ENCODE measurements at places on chromosomes 1 and 21. TPM values are rescaled to one million over a fixed set of nuclear protein-coding genes. Genes with fewer than 3 reads are reported as not detected.
A peak's percentile ranks its signal among the peaks of the same experiment; 100 is the strongest.

DNA sequence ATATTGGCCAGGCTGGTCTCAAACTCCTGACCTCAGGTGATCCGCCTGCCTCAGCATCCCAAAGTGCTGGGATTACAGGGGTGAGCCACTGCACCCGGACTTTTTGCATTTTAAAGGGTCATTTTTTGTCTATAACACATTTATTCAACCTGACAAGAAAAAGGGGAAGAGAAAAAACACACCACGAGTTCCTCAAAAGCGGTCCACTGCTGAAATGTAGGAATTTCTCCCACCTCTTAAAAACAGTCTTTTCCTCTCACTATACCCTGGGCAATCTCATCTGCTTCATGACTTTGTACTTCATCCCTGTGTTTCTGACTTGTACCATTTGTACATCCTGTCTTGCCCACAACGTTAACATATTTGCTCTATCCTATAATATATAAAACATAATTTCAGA is 413.3 kb upstream of the PTBP2 start:
- H3K4me1 ChIP-seq, result no peaks in the 10 kb centered on the region
- H3K27me3 ChIP-seq, result no peaks in the 10 kb centered on the region
- H3K36me3 ChIP-seq, result no peaks in the 10 kb centered on the region
- no peak overlapping the region for H3K27ac ChIP-seq

TMEM82 gene
- not detected for total RNA-seq

GRCh38 chr1:241715956-241716355 is 63.9 kb downstream of the WDR64 start:
- DNase-seq, result no peak
- no peak overlapping the region for H3K4me3 ChIP-seq
- H3K36me3 ChIP-seq, result peaks cover 1% of the 10 kb centered on the region
- no peak overlapping the region for H3K27ac ChIP-seq
- H3K4me1 ChIP-seq, result peaks cover 8% of the 10 kb centered on the region

DNA sequence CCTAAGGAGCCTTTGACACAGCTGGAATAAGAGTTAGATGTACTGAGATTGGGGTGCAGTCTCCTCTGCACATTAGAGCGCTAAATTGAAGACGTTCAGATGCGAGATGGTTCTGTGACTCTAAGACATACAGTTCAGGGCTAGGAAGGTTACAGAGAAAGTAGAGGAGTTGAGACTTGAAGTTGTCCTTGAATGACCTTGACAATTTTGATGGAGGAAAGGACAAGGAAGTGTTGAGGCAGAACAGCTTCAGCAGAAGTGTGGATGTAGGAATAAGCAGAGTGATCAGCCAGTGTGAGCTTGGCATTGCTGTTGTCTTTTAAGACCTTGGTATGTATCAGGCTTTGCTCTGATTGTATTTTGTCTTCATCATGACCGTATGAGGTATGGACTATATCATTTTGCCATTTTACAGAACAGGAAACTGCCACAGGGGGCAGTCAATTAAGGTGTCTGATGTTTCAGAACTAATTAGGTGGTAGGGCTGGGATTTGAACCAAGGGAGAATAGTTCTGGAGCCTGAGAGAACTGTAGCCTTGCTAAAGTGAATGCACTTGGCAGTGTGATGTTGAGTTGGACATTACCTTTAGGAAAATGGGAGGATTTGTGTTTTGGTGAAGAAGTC is 9.2 kb downstream of the TTF2 start:
- H3K4me3 ChIP-seq, result no peak overlapping the region
- H3K27me3 ChIP-seq, result no peaks in the 10 kb centered on the region
- H3K27ac ChIP-seq, result peak overlapping the region; percentile 17
- H3K36me3 ChIP-seq, result peaks cover 24% of the 10 kb centered on the region
- H3K4me1 ChIP-seq, result peaks cover 19% of the 10 kb centered on the region

TNFRSF18 gene
- 15.0 TPM for total RNA-seq

DNA sequence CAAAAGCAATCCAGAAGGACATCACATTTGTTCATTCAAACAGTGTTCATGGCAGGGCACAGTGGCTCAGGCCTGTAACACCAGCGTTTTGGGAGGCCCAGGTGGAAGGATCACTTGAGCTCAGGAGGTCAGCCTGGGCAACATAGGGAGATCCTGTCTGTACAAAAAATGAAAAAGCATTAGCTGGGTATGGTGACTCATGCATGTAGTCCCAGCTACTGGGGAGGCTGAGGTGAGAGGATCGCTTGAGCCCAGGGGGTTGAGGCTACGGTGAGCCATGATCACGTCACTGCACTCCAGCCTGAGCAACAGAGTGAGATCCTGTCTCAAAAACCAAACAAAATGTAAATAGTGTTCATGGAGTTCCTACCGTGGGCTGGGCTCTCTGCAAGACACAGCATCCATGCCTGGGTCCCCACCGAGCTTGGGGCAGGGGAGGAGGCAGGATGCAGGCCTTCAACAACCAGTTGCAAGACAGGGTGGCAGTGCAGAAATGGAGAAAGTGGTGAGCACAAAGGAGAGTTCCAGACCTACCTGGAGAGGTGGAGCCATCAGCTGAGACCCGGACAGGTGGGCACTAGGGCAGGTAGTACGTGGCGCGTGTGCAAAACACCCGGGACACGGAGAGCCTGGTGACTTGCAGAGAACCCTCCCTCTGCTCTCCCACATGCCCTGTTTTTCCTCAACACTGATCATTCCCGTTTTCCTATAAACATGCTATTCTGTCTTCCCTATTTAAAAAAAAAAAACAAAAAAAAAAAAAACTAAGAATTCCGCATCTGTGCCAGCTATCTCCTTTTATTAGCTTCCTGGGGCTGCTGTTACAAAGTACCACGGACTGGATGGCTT is 138.9 kb downstream of the TOMM20 start:
- H3K27me3 ChIP-seq, result no peaks in the 10 kb centered on the region
- no peak overlapping the region for H3K4me3 ChIP-seq
- peaks cover 4% of the 10 kb centered on the region for H3K36me3 ChIP-seq
- no peak for DNase-seq
- peaks cover 32% of the 10 kb centered on the region for H3K4me1 ChIP-seq

- peaks cover 41% of the 10 kb centered on the region for H3K36me3 ChIP-seq
- H3K27ac ChIP-seq, result no peak overlapping the region
- no peak overlapping the region for H3K4me3 ChIP-seq
These were observed 15.1 kb downstream of the USP25 start for GRCh38 chr21:15744926-15745325.

GRCh38 chr1:41731516-41732030 is 187.1 kb downstream of the HIVEP3 start:
- H3K4me1 ChIP-seq, result peaks cover 26% of the 10 kb centered on the region
- H3K27ac ChIP-seq, result no peak overlapping the region
- peaks cover 4% of the 10 kb centered on the region for H3K27me3 ChIP-seq
- H3K36me3 ChIP-seq, result no peaks in the 10 kb centered on the region

- no peak overlapping the region for H3K27ac ChIP-seq
- peaks cover 28% of the 10 kb centered on the region for H3K27me3 ChIP-seq
- H3K36me3 ChIP-seq, result no peaks in the 10 kb centered on the region
- no peak for DNase-seq
- H3K4me1 ChIP-seq, result no peaks in the 10 kb centered on the region
- H3K4me3 ChIP-seq, result no peak overlapping the region
These were observed 33.7 kb upstream of the KIRREL1 start for GRCh38 chr1:157959750-157960149.

- H3K36me3 ChIP-seq, result no peaks in the 10 kb centered on the region
- H3K4me3 ChIP-seq, result no peak overlapping the region
- DNase-seq, result no peak
- H3K4me1 ChIP-seq, result peaks cover 2% of the 10 kb centered on the region
These were observed 80.4 kb upstream of the SPATA6 start for GRCh38 chr1:48552420-48552819.

- DNase-seq, result no peak
- peaks cover 28% of the 10 kb centered on the region for H3K27me3 ChIP-seq
- H3K27ac ChIP-seq, result no peak overlapping the region
- no peaks in the 10 kb centered on the region for H3K4me1 ChIP-seq
- H3K4me3 ChIP-seq, result no peak overlapping the region
These were observed 7.7 kb downstream of the GNG12 start for GRCh38 chr1:67825591-67825990.

- peak overlapping the region; percentile 75 for H3K27ac ChIP-seq
- H3K4me1 ChIP-seq, result peaks cover 46% of the 10 kb centered on the region
- peak overlapping the region; percentile 50 for H3K4me3 ChIP-seq
- no peak for DNase-seq
- no peaks in the 10 kb centered on the region for H3K27me3 ChIP-seq
- peaks cover 23% of the 10 kb centered on the region for H3K36me3 ChIP-seq
These were observed 44.1 kb downstream of the GPR3 start for GRCh38 chr1:27436204-27437159.

DNA sequence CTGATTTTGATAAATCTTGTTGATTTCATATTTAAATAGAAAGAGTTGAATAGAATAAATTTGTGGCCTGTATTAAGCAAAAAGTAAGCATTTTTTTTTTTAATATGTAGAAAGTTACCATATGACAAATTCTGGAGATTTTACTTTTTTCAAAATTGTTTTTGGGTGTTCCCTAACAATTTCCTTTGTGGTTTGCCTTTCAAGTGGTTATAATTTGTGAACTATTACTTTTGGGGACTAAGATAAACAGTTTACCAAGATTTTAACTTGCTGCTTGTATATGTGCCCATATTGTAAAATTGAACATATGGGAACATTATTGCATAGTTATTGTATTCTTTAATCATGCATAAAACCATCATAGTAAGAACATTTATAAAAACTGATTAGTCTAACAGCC is 34.6 kb downstream of the SLC30A7 start:
- H3K4me1 ChIP-seq, result peaks cover 28% of the 10 kb centered on the region
- H3K36me3 ChIP-seq, result peaks cover 45% of the 10 kb centered on the region
- DNase-seq, result no peak
- no peak overlapping the region for H3K27ac ChIP-seq

AHDC1 gene
- total RNA-seq, result 22.2 TPM

- peak; percentile 30 for DNase-seq
- peaks cover 32% of the 10 kb centered on the region for H3K27me3 ChIP-seq
- H3K4me3 ChIP-seq, result no peak overlapping the region
- H3K27ac ChIP-seq, result no peak overlapping the region
- no peaks in the 10 kb centered on the region for H3K36me3 ChIP-seq
These were observed 10.9 kb upstream of the SAMD11 start for GRCh38 chr1:912740-913301.

GRCh38 chr1:81463936-81464837 is 336.5 kb upstream of the ADGRL2 start:
- no peak overlapping the region for H3K27ac ChIP-seq
- no peaks in the 10 kb centered on the region for H3K4me1 ChIP-seq

DNA sequence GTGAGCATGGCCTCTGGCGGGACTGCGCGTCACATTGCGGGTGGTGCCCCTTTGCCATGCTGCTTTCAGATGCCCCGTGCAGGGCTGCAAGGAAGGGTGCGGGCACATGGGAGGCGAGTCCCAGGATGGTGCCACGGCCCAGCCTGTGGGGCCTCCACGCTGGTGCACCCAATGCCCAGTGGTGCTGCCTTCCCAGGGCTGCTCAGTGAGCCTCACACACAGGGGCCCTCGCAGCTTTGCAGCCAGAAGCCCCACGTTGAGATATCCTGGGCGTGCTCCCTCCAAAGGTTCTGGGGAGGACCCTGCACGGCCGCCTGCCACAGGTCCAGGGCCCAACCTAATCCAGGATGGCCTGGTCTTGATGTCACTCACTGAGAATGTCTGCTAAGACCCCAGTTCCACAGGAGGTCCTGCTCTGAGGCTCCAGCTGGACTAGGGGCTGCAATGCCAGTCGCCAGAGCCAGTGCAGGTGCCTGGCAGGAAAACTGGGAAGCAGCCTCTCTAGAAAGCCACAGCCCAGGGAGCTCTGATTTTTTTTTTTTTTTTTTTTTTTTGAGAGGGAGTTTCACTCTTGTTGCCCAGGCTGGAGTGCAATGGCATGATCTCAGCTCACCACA is 34.1 kb upstream of the PRSS38 start:
- peaks cover 8% of the 10 kb centered on the region for H3K27me3 ChIP-seq
- H3K36me3 ChIP-seq, result peaks cover 11% of the 10 kb centered on the region
- DNase-seq, result no peak
- H3K4me3 ChIP-seq, result no peak overlapping the region

CADM3 gene
- total RNA-seq, result not detected

GRCh38 chr1:194067772-194068171 is 881.4 kb upstream of the B3GALT2 start:
- H3K36me3 ChIP-seq, result no peaks in the 10 kb centered on the region
- no peaks in the 10 kb centered on the region for H3K27me3 ChIP-seq
- no peak for DNase-seq
- H3K27ac ChIP-seq, result no peak overlapping the region

DNA sequence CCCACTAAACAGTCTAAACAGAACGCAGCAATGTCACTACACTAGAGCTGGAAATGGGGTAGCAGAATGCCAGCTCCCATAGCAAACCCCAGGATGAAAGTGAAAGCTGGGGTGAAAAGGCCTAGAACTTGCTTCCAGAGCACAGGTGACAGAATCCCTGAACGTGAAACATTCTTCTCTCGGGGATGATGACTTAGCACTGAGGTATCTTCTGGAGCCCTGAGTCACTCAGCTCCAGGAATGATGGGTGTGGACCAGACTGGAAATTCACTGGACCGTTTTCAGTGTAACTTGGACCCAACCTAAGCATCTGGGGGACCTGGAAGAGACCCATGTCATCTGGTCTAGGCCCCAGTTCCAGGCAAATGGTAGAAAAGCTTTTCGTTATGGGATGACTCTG is 108.9 kb downstream of the CDC7 start:
- H3K27ac ChIP-seq, result no peak overlapping the region
- H3K27me3 ChIP-seq, result peaks cover 2% of the 10 kb centered on the region
- no peaks in the 10 kb centered on the region for H3K4me1 ChIP-seq

- no peak overlapping the region for H3K4me3 ChIP-seq
- H3K4me1 ChIP-seq, result no peaks in the 10 kb centered on the region
- no peak overlapping the region for H3K27ac ChIP-seq
- H3K36me3 ChIP-seq, result no peaks in the 10 kb centered on the region
- no peak for DNase-seq
- no peaks in the 10 kb centered on the region for H3K27me3 ChIP-seq
These were observed 154.2 kb downstream of the ASTN1 start for GRCh38 chr1:177010211-177010825.

DNA sequence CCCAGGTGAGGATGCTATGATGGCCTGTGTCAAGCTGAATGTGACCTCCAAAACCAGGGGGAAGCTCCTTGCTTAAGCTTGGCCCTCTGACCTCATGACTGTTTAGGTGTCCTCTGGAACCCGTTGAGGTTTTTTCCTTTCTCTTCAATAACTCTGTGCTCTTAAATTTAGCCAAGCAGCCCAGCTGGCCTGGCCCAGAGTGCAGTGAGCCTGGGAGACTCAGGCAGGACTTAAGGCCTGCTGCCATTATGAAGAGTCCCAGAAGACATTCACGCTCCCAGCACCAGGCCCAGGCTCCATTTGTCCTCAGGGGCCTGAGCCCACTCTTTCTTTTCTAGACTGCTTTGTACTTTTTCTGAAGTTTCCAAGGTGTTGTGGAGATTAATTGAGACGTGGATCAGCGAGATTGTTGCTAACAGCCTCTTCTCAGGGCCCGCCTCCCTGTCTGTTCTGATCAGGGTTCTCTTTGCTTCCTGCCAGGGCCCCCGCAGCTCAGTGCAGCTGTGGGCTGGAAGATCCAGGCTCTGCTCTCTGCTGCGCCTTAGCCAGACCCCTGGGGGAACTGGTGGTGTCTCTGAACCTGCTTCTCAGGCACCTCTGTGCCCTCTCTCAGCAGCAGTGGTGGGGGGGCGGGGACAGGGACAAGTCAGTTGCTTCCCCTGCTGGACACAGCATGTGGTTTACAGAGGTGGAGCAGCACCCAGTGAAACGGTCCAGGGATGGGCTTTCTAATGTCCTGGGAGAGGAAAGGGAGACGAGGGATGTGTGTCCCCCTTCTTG is 124.2 kb downstream of the GRIK3 start:
- peaks cover 6% of the 10 kb centered on the region for H3K27me3 ChIP-seq
- no peaks in the 10 kb centered on the region for H3K4me1 ChIP-seq
- no peak for DNase-seq
- H3K36me3 ChIP-seq, result no peaks in the 10 kb centered on the region
- H3K27ac ChIP-seq, result no peak overlapping the region

- no peak overlapping the region for H3K4me3 ChIP-seq
- peaks cover 27% of the 10 kb centered on the region for H3K36me3 ChIP-seq
- no peaks in the 10 kb centered on the region for H3K27me3 ChIP-seq
- no peak overlapping the region for H3K27ac ChIP-seq
These were observed 15.4 kb downstream of the GGPS1 start for GRCh38 chr1:235343726-235344125.

GRHL3 gene
- total RNA-seq, result not detected

Data from activated naive CD8-positive, alpha-beta T cell treated with anti-CD3 and anti-CD28 coated beads, Interleukin-2, amount 10 ng/mL, durations not matched to agents 7 days and 5 days (primary cell).